ENCODE measurements at places on chromosomes 11 and 22.

DNA sequence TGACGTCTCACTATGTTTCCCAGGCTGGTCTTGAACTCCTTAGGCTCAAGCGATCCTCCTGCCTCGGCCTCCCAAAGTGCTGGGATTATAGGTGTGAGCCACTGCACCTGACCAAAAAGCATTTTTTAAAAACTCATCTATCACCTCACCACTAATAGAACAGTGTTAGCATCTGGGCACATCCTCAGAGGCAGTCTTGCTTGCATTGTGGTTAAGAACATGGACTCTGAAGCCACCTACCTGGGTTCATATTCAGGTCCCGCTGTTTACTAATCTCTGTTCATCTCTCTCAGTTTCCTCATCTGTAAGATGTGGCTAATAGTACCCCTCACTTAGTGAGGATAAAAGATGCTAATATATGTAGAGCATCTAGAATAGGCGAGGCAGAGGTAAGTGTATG, 90.6 kb downstream of the PACS1 start:
- DNase-seq, result no peak

- DNase-seq, result no peak
Observed at GRCh38 chr11:115767883-115768282, 263.7 kb upstream of the CADM1 start.

DNA sequence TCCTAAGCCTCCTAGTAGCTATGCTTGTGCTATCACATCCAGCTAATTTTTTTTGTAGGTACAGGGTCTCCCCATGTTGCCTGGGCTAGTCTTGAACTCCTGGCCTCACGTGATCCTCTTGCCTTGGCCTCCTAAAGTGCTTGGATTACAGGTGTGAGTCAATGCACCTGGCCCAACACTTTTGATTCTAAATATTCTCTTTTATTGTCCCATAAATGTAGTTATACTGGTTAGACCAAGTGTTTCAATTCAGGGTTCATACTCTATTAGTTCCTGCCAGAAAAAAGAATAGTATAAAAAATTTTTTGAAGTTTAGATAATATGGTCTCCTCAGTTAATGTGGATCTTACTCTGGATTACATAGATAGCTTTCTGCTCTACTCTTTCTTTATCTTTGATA, 6.7 kb upstream of the PTH start:
- DNase-seq, result no peak

GRCh38 chr11:2644844-2645778, 54.7 kb downstream of the KCNQ1OT1 start:
- DNase-seq, result no peak

- DNase-seq, result no peak
Observed at GRCh38 chr11:27697679-27698275, 2.5 kb downstream of the BDNF start.

GRCh38 chr11:3095712-3096361, 38.6 kb upstream of the CARS1 start:
- DNase-seq, result no peak

GRCh38 chr11:13222285-13222684, 55.3 kb upstream of the BMAL1 start:
- DNase-seq, result no peak
